Stimulated activated naive CD8-positive, alpha-beta T cell treated with anti-CD3 and anti-CD28 coated beads, Interleukin-15, Interleukin-2, amounts not matched to agents 100 U/mL and 50 U/mL, for 24 hours (primary cell): ENCODE measurements at places on chromosomes 6 and 20.

- no peak for DNase-seq
Measured at GRCh38 chr6:158780988-158781691, 38.0 kb downstream of the EZR start.

DNA sequence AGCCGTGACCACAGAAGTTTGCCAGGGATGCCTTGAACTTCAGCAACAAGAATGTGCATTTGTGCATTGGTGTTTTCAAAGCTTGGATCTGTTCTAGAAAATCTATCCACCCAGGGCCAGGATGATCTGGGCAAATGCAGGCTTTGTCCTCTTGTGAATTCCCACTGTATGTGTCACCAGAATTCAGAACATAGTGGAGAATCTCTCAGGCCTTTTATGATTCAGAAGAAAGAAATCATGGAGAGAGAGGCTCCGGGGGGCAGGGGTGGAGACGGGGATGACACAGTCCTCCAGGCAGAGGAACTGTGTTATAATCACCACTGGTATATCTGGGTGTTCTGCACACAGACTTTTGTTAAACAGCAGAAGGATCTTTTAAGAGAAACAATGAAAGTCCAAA lies 304.1 kb downstream of the CDH4 start:
- no peak for DNase-seq

GRCh38 chr6:14889188-14889587 lies 356.7 kb upstream of the JARID2 start:
- no peak for DNase-seq

GRCh38 chr6:43240950-43241349 lies 2.3 kb upstream of the TTBK1 start:
- no peak for DNase-seq

DNA sequence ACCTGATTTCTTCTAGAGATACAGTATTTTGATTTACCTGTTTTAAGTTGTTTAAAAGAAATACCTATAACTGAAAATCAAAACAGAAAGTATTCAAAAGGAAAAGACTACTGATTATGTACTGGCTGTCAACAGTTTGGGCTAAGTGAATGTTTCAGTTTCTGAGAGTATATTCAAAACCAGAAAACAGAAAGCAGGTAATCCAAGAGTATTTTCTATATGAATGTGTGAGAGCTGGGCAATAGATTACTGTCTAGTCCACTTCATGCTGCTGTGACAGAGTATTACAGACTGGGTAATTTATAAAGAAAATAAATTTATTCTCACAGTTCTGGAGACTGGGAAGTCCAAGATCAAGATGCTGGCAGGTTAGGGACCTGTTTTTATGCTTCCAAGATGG lies 261.0 kb downstream of the ARHGAP18 start:
- no peak for DNase-seq

DNA sequence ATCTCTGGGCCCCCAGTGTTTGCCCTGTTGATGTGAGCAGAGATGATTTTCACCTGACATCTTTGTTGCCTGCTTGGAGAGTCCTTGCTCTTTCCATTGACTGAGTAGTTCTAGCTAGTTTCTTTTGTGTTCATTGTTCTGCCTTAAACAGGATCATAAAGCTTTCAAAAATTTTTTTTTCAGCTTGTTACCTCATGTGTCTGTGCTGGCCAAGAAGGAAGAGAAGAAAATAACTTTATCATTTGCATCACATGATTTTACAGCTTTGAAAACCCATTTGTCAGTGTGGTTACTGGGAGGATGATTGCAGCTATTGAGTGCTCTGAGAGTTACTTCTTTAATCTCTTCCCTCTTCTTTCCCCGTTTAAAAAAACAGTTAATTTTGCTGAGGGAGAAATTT lies 16.0 kb downstream of the FOXO3 start:
- no peak for DNase-seq

DNA sequence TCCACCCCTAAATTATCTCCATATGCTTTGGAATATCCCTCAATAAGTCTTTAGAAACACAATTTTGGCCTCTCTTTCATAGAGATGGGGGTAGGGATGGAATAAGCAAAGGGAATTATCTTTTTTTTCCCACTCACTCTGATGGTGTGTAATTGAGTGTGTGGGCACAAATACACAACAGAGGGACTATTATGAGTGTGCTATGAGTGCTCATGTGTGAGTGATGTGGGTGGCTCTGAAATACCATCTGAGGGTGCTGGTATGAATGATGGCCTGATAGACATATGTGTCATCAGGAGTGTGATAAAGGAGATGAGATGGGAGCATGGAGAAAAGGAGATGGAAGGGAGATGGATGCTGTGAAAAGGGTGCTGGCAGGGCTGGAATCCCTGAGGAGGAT lies 35.6 kb downstream of the GSS start:
- DNase-seq: no peak

DNA sequence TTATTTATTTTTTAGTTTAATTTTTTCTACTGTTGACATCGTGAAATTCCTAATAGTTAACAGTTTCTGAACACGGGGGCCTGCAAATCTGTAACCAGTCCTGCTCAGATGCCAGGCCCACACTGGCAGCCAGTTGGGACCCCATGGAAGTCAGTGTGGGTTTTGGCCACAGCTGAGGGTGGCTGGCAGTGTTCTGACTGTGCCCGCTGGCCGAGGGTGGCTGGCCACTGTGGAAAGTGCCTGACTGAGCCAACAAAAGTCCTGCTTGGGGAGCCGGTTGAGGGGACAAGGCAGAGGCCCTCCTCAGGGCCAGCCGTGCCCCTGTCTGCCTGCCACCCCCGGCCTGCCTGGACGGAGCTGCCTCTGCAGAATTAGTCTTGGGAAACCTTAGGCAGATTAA lies 4.1 kb upstream of the PMEPA1 start:
- no peak for DNase-seq

DNA sequence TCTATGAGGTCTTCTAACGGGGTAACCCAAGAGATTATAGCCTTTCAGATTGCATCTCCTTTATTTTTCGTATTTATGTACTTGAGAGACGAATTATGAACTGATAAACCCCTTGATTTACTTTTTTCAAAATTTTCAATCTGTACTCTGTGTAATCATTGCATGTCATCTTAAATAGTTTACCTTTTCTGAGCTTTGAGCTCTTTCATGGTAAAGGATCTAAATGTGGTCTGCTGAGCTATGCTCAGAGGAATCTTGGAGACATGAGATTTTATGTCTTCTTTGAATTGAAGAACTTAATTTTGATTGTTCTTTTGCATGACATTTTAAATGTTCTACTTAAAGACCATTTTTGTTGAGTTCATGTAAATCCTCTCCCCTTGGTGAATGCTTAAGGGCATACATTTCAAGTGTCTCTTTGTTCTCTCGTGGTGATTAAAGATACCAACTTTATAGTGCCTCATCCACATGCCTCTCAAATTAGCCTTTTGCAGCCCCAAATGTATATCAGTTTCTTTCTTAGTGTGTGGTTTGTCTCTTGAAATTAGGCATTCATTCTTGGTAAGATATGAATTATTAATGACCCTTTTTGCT lies 116.3 kb upstream of the SCGN start:
- no peak for DNase-seq

GRCh38 chr6:44858998-44859397 lies 469.1 kb upstream of the RUNX2 start:
- DNase-seq: no peak

GRCh38 chr20:35627121-35627520 lies 11.5 kb downstream of the SPAG4 start:
- DNase-seq: no peak

DNA sequence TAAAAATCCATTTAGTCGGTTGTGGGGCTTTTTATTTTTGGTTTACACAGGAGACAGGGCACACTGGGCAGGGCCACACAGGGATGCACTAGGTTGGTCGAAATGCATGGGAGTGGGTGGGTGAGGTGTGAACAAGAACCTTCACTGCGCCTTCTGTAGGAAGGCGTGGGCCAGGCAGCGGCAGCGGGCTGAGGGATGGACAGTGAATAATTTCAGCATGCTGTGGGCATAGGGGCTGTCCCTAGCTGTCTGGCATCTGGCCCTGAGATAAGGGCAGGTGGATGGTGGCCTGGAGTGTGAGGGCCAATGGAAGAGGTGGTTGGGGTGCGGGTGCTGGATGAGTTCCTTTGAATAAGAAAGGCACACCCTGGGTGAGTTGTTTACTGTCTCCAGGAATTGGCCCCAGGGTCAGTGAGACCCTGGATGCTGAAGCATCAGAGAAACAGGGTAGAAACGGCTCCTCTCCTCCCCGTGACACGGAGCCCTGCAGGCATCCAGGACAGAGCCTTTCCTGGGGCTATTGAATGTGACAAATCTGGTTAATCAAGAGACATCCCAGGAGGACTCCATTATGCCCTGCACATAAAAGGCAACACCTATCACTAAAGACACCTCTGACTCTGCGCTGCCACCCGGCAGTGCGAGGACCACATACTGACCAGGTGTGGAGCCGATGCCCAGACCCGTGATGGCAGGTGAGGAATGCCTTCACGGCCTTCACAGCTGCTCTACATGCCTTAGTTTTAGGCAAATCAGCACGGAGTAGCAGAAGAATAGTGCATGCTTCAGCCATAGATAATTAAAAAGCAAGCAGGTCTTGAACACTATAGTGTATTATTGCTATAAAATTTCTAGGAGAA lies 123.0 kb upstream of the SNX9 start:
- no peak for DNase-seq

GRCh38 chr6:3390698-3391097 lies 66.2 kb downstream of the SLC22A23 start:
- no peak for DNase-seq

DNA sequence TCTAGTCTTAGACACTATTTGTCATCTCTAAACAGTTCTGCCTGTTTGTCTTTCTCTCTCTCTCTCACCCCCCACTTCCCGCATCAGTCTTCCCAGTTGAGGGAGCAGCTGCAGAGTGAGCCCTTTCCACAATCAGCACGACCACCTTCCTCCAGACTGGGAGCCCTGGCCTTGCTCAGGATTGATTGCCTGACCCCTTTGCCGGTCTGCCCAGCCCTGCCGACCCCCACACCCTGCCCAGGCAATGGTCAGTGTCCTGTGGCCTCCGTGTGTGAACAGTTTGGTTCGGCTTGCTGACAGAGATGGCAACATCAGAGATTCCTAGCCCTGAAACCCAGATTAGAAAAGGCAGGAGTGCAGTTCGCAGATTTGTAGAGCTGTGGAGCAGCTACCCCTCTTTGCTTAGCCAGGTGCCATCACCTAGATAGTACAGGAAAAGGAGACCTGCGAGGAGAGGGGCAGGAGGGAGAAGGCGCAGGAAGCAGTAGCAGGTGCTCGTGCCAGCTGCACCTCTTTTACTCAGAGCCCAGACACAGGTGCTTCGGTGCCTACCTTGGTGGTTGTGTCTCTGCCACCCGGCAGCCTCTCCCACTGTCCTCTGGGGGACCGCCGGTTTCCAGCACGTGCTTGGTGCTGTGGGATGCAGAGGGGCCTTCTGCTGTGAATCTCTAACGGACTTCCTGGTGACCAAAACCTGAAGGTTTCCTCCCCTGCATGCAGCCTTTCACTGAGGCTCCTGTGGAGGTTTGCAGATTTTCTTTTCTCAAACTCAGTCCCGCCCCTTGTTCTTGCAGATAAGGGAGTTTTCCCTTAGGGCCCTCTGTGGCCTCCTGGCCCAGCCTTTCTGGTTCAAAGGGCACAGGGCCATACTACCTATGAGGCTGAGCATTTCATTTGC lies 92.4 kb downstream of the SCML4 start:
- DNase-seq: peak; percentile 43

DNA sequence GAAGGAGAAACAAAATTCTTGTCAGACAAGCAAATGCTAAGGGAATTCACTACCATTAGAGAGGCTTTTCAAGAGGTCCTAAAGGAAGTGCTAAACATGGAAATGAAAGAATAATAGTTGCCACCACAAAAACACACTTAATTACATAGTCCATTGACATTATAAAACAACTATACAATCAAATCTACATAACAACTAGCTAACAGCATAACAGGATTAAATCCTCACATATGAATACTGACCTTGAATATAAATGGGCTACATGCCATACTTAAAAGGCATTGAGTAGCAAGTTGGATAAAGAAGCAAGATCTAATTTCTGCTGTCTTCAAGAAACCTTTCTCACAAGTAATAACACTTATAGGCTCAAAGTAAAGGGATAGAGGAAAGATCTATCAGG lies 811.5 kb upstream of the CITED2 start:
- no peak for DNase-seq

GRCh38 chr6:138484018-138484731 lies 15.1 kb downstream of the NHSL1 start:
- no peak for DNase-seq

DNA sequence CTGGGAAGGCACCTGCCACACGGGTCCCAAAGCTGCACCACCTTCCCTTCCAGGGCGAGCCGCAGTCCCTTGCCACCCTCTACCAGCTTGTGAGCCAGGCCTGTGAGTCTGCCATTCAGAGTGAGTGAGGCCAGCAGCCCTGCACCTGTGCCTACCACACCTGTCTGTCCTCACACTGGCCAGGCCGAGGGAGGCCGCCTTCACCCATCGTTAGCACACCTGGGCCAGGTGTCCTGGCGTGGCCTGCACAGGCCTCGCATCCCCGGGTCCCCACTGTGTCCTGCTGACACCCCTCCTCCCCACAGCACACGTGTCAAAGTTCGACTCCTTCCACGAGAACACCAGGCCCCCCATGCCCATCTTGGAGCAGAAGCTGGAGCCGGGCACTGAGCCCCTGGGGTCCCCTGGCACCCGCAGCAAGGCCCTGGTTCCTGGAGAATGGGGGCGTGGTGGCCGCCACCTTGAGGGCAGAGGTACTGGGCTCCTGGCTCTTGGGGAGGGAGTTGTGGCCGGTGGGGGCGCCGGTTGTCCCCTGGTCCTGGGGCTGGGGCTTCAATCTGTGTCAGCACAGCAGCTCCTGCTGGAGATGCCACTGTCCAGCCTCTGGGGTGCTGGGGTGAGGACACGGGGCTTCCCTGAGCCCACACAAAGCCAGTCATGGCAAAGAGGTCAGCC lies 33.0 kb downstream of the CHRNA4 start:
- DNase-seq: no peak

GRCh38 chr20:38835792-38836191 lies 30.3 kb downstream of the PPP1R16B start:
- no peak for DNase-seq

DNA sequence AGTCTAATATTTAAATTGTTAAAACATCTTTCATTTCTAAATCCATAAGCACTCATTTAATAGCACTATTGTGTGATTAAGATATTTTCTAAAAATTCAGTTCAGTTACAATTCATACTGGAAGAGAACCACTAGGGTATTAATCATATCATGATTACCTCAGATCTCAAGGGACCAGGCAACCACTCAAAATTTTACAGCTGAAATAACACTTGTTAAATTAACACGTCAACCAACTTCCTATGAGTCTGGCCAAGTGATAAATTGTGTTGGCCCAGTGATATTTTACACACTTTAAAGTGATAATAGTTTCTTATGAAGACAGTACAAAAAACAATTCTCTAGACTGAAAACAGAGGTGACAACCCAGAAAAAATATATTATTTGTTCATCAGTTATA lies 869.0 kb upstream of the ADGRB3 start:
- no peak for DNase-seq

GRCh38 chr6:21241231-21242130 lies 352.1 kb upstream of the SOX4 start:
- DNase-seq: no peak
